ENCODE measurements at places on chromosomes 12 and 14.

GRCh38 chr12:42779186-42779859, 189.8 kb upstream of the PRICKLE1 start:
- DNase-seq = no peak

GRCh38 chr12:94648578-94648977, 1.8 kb downstream of the TMCC3 start:
- DNase-seq = no peak

GRCh38 chr12:8822298-8822697, at the start of gene A2ML1:
Gene A2ML1 (plus strand): TSS chr12:8822621. CDS start chr12:8822652, 31 bp downstream.
- no peak for DNase-seq

DNA sequence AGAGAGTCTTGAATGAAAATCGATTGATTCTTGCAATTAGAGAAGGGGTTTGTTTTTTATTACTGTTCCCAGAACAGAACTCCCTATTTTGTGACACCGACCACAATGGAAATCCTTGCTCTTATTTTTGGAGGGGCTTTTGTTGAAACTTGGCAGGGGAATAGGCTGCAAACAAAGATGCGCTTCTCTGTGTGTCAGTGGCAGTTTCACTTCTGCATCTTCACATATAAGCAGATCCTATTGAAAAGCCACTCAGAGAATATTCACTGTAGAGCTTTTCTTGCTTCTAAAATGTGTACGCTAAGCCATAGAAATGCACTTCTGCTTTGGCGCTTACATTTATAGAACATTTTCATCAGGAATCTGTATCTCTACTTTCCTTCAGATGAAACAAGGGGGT, 1822.4 kb upstream of the SEL1L start:
- no peak for DNase-seq

DNA sequence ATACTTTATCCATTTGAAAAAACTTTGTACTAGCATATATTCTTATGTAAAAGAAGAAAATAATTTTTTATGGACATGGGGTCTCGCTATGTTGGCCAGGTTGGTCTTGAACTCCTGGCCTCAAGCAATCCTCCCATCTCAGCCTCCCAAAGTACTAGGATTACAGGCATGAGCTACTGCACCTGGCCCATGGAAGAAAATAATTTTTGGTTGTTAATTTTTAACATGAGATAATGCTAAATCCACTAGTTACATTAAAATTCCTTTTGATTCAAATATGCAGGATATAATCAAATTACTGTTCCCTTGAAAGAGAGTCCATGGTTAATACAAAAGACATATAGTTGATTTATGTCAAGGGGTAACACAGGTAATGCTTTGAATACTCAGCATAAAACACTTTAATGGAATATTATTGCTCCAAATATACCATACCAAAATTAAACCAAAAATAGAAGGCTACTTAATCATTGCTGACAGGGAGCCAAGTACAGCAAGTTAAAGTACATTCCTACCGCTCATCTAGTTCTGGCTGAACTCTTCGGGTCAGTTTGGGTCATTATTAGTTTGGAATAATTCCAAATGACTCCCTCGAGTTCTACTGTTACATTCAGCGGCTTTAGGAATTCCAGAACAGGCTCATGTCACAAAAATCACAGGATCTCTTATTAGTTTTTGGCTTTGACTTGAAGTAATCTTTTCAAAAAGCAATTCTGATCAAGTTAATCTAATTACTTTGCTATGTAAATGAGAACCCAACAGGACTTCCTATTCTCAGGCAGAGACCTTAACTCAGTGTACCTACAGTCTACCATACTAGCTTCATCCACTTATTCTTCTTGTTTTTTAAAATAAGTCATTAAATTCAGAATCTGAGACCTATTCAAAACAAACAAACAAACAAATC, 6.1 kb downstream of the SOS2 start:
- no peak for DNase-seq

DNA sequence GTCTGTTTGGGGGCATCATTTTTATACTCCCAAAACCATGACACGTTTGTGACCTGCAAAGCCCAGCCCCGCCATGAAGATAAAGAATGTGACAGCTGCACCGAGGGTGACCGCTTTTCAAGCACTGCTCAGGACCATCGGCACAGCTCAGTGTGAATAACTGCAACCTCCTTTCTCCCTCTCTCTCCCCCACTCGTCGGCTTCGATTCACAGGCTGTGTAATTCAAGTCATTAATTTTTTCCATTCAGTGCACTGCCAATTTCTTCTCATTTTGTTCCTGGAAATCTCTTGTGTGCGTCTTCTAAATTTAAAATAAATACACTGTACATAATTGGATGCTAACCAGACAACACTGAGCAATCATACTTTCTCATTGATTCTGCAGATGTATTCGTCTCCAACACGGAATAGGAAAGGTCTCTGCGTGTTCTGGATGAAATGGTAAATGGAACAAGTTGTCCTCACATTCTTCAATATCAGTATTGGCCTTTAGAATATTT, 260.8 kb downstream of the TTC8 start:
- no peak for DNase-seq

GRCh38 chr14:63288853-63289252, 29.9 kb downstream of the GPHB5 start:
- no peak for DNase-seq

DNA sequence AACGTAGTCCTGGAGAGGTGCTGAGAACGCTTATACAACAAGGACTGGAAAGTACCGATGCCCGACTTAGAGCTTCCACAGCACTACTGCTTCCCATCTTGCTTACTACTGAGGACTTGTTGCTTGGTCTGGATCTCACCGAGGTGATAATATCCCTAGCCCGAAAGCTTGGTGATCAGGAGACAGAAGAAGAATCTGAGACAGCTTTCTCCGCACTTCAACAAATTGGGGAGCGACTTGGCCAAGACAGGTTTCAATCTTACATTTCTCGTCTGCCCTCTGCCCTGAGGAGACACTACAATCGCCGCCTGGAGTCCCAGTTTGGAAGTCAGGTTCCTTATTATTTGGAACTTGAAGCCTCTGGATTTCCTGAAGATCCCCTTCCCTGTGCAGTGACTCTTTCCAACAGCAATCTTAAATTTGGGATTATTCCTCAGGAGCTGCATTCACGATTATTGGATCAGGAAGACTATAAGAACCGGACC, 1.1 kb downstream of the TOGARAM1 start:
- no peak for DNase-seq

DNA sequence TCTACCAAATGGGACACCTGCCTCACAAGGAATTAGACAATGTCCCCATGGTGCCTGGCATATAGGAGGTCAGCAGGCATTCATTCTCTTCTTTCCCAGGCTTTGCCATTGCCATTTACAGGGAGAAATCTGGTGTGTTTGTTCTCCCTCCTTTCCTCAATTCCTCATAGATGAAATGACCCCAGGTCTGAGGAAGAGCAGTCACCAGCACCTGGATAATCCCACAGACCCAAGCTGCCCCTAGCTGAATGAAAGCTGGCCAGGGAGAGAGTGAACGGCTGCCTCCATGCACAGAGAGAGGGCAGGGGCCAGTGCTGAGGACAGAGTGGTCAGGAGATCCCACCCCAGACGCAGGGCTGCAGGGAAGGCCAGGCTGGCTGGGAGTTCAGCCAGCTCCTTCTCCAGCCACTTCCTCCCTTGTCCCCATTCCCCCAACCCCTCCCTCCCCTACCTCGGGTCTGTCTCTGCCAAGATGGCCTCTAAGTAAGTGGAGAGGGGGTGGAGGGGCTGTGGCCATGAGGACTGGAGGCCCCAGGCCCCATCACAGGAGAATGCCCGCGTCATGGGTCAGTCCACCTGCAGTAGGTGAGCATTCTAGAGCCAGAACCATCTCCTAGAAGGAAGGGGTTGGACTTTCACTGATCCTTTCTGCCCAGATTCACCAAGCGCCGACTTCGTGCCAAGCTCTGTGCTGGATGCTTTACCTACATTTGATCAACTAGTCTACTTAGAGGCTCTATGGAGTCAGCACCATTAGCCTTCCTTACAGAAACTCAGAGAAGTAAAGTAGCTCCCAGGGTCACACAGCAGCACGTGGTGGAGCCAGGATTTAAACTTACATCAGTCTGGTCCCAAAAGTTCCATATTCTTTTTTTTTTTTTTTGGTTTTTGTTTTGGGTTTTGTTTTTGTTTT, 2.0 kb upstream of the KRT4 start:
- no peak for DNase-seq

All from iPS-NIHi11 (cell line).